ENCODE measurements at places on chromosomes 6 and 20. TPM values are rescaled to one million over a fixed set of nuclear protein-coding genes. Genes with fewer than 3 reads are reported as not detected.

The KHDRBS2 gene
- 0.22 TPM for total RNA-seq

The FRK gene
- 8.1 TPM for total RNA-seq

The ADGB gene
- total RNA-seq, result not detected

The IRF4 gene
- total RNA-seq, result not detected

The MCM9 gene
- total RNA-seq, result 15.5 TPM

The CCR6 gene
- not detected for total RNA-seq
